NCI-H524 treated with DMSO at 0.1 percent for 48 hours (cell line): ENCODE measurements at places on chromosomes 13 and 19.

DNA sequence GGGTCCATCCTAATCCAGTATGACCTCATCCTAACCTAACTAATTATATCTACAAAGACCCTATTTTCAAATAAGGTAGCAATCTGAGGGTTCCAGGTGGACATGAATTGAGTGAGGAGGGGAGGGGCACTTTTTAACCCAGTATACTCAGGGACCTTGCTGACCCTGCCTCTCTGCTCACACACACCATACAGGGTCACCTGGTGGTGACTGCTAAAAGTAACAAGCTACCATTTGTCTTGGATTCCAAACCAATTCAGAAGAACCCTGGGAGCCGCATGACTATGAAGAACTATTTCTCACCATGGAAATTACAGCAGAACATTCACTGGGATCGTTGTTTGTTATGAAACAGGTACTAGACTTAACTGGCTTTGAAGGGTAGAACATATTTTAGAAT is 151.9 kb downstream of the LACC1 start:
- no peak for DNase-seq

DNA sequence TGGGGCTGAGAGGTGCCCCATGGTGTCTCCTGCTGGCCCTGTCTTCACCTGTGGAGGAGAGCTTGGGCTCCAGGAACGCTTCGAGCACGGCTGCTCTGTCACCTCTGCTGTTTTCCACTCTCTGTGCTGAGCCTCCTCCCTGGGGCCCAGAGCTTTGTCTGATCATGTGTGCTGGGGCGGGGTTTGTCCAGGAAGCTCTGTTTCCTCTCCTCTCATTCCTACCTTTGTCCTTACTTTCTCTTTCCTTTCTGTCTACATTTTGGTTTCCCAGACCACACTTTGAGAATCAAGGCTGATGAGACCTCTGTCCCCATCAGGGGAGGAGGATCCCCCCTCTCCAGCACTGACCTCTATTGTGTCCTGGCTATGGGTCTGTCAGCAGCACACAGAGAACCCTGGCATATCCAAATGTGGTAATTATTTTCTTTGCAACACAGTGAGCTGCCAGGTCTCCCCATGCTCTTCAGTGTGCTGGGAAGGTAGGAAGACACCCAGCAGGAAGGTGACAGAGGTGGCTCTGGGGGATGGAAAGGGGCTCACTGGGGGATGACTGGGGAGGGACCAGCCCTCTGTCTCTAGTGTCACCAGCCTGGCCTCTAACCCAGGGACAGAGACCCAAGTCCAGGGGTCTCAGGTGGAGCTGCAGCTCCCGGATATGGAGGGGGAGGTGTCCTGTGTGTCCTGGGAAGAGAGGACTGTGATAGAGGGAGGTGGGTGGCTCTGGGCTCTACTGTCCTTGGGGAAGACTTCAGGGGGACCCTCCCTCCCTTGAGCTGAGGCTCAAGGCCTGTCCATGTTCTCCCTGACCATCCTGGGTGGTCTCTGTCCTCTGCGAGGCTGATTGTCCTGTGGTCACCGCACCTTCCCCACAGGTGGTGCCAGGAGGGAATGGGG is at the start of gene CEACAM1:
Gene CEACAM1 (minus strand): TSS at position 128 of the 894 bp plus-strand sequence. CDS start 107 bp downstream, at position 21.
- DNase-seq = no peak

DNA sequence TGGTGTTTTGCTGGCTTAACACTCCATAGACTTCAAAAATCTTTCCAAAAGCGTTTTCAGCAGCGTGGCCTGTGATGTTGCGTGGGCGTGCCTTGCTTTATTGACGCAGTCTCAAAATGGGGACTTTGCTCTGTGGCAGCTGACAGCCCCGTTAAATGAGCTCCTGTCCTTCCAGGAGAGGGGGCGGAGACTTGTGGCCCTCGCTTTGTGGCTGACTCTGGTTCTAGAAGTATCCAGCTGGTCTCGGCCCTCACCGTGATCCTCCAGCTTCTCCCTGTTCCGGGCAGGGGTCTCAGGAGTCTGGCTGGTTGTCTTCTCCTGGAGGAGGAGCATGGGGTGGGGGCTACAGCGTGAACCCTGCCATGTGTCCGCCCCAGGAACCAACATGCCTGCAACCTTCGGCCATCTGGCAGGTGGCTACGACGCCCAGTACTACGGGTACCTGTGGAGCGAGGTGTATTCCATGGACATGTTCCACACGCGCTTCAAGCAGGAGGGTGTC is 8.4 kb upstream of the ZNF554 start:
- DNase-seq = no peak

DNA sequence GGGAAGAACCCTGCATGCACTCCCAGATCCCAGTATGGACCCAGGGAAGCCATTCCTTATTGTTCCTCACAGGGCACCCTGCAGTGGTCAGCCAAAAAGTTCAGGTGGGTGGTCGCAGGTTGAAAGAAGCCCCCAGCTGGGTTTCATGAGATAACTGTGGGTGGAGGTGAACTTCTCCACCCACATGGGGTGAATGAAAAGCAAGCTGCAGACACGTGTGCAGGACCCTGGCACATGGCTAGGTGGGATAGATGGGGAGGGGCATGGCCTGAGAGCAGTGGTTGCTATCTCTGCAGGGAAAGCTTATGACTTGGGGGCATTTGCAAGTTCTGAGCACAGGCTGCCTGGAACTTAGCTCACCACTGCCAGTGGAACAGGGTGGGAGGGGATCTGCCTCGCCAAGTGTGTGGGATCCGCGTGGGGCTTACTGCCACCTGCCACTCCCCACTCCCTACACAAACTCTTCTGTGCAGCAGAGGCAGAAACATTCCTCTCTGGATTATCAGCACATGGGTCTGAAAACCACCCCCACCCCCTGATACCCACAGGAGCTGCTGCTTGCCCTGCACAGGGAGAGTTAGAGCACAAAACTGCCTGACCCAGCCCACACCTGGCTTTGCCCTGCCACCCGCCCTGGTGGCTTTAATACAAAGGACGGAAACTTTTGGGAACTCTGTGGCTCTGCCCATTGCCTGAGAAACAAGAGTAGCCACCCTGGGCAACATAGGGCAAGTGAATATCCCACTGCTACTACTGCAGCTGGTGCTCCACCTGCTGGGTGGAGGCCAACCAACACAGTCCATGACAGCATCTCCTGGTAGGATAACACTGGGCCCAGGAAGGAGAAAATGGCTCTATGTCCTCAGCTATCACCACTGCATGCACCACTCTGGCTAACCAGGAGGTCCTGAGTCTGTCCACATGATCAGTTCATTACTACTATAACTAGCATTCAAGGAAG is 24.4 kb downstream of the PLA2G4C start:
- no peak for DNase-seq

DNA sequence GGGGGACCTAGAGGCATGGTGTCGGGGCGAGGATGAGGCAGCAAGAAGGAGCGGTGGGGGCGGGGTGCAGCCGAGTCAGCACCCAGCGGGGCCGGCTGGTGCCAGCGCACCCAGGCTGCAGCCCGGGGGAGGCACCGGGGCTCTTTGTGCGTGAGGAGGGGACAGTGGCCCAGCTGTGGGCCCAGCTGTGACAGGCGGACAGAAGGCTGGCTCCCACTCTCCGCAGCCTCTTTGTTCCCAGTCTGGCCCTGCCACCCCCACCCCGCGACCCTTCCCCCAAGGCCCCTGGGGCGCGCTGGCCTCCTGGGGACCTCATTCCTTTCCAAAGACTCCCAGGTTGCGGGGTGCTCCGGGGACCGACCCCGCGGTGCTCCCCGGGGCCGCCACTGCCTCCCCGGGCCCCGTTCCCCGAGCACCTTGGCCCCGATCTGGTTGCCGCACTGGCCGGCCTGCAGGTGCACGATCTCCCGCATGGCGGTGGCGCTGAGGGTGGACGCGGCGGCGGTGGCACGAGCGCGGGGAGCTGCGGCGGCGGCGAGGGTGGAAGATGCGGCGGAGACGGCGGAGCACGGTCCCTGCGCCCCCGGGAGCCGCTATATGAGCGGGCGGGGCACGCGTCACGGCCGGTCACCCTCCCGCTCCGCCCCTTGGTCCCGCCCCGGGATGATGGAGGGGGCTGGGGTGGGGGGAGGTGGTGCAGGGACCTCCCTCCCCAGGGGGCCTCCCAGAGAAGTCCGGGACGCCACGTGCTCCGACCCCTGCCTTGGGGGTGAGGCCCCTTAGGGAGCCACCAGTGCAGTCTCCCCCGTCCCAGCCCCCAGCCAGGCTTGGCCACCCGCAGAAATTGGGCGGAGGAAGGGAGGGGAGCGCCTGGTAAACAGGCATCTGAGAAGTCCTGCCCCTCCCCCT is at the start of gene TUBB4A:
Gene TUBB4A (minus strand): TSS at position 570 of the 909 bp plus-strand sequence. CDS start 97 bp downstream, at position 473.
- no peak for DNase-seq

DNA sequence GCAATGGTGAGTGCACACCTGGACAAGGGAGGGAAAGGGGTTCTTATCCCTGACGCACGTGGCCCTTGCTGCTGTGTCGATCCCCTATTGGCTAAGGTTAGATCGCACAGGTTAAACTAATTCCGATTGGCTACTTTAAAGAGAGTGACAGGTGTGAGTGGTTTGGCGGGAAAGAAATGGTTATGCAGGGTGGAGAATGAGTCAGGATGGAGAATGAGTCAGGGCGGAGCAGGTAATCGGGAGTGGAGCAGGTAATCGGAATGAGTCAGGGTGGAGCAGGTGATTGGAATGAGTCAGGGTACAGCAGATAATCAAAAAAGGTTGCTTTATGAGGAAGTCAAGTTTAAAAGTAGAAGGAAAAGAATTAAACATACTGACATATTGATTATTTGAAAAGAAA is 24.4 kb upstream of the SIAH3 start:
- DNase-seq = no peak

DNA sequence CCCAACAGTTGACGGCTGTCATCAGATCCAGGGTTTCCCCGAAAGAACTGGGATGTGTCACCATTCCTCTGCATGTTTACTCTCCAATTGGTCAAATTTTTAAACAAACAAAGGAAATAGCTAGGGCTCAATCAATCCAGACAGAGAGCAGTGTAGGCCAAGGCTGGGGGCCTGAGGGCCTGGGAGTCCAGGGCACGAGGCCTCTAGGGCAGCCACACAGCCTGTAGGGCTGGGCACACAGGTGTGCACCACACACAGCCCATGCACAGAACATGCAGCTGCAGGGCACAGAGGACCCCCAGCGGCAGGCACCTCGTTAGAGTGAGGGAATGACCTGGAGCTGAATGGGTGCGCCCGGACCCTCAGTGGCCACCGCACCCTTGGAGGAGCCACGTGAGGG is 9.5 kb downstream of the MIER2 start:
- DNase-seq = no peak

- no peak for DNase-seq
These were observed 7.8 kb downstream of the ABCA7 start for GRCh38 chr19:1047696-1048147.

DNA sequence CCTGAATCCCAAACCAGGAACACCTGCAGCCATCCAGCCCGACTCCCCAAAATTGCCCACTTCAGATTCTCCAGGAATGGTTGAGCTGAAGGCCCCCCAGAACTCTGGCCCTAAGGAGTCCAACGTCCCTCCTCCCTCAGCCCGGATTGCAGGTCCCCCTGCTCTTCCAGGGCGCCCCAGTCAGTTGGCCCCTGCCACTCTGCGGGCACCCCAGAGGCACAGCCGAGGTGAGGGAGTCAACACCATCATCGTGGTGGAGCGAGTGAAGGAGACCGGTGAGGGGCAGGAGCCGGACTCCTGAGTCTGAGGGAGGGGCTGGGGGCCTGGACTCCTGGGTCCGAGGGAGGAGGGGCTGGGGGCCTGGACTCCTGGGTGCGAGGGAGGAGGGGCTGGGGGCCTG is 2.2 kb downstream of the GFY start:
- no peak for DNase-seq

DNA sequence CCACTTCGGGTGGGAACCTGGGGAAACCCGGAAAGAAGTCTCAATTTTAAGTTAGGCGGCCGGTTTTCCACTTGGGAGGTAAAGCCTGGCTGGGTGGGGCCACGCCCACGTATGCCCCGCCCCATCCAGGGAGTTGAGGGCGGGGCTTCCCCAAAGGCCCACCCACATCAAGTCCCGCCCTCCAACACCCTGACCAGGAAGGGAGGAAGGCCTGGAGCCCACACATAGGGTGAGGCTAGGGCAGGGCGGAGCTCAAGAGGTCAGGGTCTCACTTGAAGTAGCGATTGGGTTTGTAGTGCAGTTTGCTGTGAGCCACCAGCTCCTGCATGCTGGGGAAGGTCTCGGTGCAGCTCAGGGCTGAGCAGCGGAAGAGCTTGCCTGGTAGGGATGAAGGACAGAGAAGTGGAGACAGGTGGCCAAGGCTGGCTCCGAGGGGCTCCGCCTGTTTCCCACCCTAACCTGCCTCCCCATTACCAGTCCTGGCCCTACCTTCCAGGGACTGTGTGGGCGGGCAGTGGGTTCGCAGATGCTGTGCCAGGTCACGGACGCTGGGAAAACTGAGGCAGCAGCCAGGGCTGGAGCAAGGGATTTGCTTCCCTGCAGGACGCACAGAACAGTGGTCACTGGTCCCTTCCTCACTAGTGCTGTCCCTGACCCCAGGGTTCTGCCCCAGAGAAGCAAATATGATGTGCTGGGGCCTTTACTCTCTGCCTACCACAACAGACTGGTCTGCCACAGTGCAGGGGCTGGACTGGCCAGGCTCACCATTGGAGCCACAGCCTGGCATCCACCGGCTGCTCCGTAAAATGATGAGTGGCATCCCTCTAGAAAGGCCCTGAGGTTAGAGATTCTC is 1.6 kb downstream of the ZNF414 start:
- no peak for DNase-seq

DNA sequence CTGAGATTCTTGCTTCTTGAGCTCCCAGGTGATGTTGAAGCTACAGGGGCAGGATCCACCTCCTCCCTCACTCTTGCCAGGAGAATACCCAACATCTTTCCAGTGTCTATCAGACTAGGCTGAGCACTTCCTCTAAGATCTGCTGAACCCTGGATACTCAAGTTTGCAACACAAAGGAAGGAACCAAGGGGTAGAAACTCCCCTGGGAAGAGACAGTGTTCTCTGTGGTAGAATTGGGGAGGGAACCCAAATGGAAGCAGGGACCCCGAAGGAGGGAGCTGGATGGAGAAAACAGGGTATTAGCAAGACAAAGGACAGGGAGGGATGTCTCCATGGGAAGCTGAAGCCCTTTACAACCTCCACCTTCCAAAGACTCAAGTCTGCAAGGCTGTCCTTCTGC is 117.6 kb downstream of the DNAJC15 start:
- DNase-seq = no peak

GRCh38 chr13:101298517-101298916 is 117.8 kb downstream of the NALCN start:
- no peak for DNase-seq

DNA sequence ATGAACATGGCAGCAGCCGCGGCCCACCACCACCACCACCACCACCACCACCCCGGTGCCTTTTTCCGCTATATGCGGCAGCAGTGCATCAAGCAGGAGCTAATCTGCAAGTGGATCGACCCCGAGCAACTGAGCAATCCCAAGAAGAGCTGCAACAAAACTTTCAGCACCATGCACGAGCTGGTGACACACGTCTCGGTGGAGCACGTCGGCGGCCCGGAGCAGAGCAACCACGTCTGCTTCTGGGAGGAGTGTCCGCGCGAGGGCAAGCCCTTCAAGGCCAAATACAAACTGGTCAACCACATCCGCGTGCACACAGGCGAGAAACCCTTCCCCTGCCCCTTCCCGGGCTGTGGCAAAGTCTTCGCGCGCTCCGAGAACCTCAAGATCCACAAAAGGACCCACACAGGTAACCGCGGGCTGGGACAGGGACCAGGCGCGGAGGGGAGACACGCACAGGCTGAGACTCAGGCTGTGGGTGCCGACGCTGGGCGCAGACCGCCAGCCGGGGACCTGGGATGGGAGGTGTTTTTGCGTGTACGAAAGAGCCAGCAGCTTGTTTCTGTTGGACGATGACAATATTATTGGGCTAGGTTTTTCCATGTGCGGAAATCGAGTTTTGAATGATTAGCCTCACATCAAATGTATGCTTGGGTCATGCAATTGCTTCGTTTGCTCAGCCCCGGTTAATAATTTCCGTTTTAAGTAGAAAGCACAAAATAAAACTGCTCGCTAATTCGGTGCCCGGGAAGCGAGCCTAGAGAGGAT is 1.3 kb downstream of the ZIC2 start:
- DNase-seq = no peak

- no peak for DNase-seq
These were observed 19.1 kb downstream of the GPR183 start for GRCh38 chr13:99288089-99288488.
